ENCODE measurements at places on chromosomes 5 and 9. TPM values are rescaled to one million over a fixed set of nuclear protein-coding genes. Genes with fewer than 3 reads are reported as not detected.

NDUFS6 gene
- 128 TPM for total RNA-seq

NR2F1-AS1 gene
- total RNA-seq, result 0.57 TPM

GRCh38 chr5:139210585-139210984, 12.4 kb upstream of the SIL1 start:
- no peak for DNase-seq

DNA sequence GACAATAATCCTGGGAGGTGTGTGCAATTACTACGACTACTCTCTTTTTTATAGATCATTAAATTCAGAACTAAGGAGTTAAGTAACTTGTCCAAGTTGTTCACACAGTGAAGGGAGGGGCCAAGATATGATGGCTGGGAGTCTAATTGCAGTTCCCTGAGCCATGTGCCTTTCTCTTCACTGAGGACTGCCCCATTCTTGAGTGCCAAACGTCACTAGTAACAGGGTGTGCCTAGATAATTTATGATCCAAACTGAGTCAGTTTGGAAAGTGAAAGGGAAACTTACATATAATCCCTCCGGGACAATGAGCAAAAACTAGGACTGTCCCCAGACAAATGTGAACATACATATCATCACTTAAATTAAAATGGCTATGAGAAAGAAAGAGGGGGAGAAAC, 20.2 kb downstream of the IL7R start:
- no peak for DNase-seq

- no peak for DNase-seq
Measured at GRCh38 chr9:136992819-136993369, 672 bp downstream of the PAXX start.

GRCh38 chr9:132614324-132614723, 31.9 kb downstream of the BARHL1 start:
- no peak for DNase-seq

- DNase-seq, result no peak
Measured at GRCh38 chr9:136617746-136618579, 44.8 kb upstream of the EGFL7 start.

DNA sequence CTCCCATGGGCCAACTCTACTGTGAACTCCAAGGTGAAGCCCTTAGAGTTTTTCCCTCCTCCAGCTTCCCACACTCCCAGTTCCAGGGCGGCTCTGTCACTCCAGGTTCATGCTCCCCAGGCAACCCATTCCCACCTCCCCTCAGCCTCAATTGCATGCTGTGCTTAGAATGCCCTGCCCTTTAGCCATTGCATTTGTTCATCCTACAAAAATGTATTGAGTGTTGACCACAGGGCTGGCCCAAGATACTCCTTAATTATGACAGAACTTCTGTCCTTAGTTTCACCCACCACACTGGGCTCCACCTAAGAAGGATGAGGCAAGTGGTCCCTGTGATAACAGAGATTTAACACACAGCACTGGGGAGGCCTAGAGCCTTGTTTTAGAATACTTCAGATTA, 236.1 kb downstream of the ADAMTSL1 start:
- no peak for DNase-seq
